PC-9 (cell line): ENCODE measurements at places on chromosomes 3 and 15. TPM values are rescaled to one million over a fixed set of nuclear protein-coding genes. Genes with fewer than 3 reads are reported as not detected.

The MST1R gene
- total RNA-seq: 84.3 and 98.3 TPM in 2 replicates

- DNase-seq: peak; percentile 32
Observed at GRCh38 chr3:159757341-159758060, 231.1 kb upstream of the IL12A start.

GRCh38 chr3:197019535-197019934 lies 10.1 kb downstream of the MELTF start:
- no peak for DNase-seq

The RNU6-1 gene
- not detected in 2 replicates for total RNA-seq

The TKT gene
- total RNA-seq: 1,726 and 2,016 TPM in 2 replicates

DNA sequence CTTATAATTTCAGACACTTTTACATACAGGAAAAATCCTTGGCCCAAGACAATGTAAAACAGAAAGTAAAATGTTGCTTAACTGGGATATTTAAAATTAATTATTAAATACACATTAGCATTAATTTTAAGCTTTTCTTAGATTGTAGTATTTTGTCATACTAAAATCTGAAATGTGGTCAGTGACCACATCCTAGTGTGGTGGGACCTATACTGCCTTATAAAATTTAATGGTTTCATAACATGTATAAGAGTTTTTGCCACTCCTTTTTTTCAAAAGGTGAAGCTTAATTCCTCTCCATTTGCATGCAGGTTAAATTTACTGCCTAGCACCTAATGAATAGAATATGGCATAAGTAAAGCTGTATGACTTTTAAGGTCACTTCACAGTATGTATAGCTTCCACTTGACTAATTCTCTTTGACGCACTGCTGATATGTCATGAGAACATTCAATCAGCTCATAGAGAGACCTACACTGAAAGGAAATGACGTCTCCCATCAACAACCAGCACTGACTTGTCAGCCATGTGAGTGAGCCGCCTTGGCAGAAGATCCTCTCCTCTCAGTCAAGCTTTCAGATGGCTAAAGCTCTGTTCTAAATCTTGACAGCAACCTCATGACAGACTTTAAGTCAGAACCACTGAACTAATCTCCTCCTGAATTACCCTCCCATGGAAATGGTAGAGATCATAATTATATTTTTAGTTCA lies 847.8 kb downstream of the SI start:
- no peak for DNase-seq

The CNOT10 gene
- total RNA-seq: 25.5 and 43.7 TPM in 2 replicates

- DNase-seq: peak; percentile 56
Observed at GRCh38 chr3:160027541-160028195, 39.0 kb downstream of the IL12A start.

- DNase-seq: no peak
Observed at GRCh38 chr3:83734656-83735055, 1224.1 kb upstream of the CADM2 start.

DNA sequence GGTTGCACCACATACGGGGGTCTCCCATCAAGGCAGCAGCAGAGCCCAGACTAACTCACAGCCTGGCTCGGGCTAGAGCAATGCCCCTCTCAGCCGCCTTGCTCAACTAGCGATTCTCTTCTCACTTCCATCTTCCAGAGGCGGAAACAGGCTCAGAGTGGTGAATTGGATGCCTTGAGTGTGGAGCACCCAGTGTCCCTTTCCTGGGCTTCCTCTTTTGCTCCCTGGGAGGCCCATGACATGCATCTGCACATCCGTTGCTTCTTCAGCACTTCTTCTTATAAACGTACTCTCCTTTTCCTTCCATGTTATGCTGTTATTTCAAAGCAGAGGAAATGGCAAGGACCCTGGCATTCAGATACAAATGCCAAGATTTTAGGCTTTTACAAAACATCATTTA lies 2.1 kb upstream of the IQSEC1 start:
- DNase-seq: no peak

DNA sequence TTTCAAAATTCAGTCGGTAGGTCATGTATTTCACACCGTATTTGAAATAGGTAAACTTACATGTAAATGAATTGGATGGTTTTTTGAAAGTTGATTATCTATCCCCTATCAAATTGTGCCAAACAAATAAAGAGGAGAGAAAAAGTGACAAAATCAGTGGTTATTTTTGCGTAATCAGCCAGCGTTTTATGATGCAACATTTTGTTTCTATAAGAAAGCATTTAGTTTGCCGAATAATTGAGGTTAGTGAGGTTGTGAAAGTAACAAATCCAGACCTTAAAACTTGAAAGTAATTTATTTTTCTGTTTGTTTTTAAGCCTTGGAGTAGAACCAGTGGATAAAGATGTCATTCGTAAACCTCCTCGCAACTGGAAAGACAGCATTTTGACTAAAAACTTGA lies 29.3 kb downstream of the ASTE1 start:
- no peak for DNase-seq

DNA sequence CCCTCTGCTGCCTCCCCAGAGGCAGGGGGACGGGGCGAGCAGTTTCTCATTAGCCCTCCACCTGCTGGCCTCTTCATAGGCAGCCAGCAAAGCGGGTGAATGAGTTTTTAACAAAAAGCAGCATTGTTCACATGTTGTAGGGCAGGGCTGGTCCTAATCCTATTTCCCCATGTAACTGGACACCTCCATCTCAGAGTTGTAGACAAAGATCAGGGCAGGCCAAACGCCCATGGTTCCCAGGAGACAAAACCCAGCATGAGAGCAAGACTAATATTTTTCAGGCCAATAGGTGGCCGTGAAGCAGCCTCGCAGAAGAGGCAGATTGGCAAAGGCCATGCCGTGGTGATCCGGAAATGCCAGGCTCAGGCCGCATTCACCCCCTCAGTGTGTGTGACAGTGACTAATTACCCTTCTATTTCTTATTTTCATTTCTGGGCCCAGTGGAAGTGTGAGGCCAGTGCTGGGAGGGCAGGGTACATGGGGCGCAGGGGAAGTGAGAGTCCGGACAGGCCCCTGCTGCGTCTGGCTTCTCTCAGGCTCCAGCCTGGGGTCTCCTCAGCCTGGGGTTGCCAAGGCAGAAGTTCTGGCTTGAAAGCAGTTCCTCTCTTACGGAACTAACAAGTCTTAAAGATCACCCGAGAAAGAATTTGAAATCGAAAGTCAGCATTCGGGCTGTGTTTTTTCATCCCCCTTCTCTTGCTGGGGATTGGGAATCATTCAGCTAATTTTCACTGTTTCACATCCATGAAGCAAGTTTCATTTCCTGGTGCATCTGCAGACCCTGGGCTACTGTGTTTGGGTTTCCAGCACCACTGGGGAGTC lies 64.8 kb downstream of the BOC start:
- DNase-seq: peak; percentile 82

The MAP1A gene
- 1.5 and 2.1 TPM in 2 replicates for total RNA-seq

DNA sequence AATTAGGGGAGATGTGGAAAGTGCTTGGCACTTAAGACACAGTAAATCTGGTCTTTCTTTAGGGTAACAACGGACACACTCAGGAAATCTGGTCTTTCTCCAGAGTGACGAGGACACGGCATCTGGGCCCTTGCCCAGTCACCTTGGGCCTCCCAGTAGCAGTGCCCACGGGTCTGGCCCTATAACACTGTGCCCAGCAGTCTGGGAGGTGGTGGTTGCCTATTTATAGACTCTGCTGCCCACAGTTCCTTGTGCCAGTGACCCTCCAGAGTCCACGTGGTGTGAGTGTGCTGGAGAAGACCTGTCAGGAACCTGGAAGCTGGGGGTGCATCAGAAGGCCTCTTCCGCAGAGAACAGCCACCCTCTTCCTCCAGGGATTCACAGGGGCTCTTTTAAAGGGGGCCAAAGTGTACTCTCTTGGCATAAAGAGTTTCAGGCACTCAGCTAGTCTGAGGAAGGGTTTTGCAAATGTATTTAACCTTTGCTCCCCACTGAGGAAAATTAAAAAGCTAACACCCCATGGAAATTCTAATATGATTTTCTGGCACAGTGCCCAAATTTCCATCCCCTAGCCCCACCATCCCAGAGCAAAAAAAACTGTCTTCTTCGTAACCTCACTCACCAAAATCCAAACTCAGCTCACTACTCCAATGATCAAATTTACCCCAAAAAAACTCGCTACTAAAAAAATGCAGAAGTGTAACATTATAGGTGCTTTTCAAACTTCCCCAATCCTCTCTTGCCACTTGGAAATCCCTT lies 15.4 kb downstream of the WNT5A start:
- no peak for DNase-seq

The OSBPL10 gene
- total RNA-seq: 42.0 and 56.9 TPM in 2 replicates

DNA sequence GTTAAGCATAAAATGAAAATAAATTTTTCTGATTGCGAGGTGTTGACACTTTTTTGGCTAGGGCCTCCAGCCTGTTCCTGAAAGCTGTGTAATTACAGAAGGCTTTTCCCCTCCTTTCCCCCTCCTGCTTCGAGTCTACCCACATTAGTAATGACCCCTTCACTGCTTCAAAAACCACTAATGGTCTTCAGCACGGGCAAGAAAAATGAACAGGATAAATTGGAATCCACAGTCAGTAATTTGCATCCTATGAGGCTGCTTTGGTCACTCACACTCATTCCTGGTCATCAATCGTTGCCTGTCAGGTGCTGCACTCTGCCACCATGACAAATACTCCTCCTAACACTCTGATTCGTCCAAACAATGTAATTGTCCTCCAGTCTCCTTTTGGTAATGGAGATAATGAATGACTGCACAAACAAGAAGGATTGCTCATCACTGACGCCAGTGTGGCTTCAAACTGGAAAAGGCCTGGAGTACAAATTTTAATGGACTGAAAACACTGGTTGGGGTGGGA lies 148.6 kb downstream of the MEIS2 start:
- no peak for DNase-seq

DNA sequence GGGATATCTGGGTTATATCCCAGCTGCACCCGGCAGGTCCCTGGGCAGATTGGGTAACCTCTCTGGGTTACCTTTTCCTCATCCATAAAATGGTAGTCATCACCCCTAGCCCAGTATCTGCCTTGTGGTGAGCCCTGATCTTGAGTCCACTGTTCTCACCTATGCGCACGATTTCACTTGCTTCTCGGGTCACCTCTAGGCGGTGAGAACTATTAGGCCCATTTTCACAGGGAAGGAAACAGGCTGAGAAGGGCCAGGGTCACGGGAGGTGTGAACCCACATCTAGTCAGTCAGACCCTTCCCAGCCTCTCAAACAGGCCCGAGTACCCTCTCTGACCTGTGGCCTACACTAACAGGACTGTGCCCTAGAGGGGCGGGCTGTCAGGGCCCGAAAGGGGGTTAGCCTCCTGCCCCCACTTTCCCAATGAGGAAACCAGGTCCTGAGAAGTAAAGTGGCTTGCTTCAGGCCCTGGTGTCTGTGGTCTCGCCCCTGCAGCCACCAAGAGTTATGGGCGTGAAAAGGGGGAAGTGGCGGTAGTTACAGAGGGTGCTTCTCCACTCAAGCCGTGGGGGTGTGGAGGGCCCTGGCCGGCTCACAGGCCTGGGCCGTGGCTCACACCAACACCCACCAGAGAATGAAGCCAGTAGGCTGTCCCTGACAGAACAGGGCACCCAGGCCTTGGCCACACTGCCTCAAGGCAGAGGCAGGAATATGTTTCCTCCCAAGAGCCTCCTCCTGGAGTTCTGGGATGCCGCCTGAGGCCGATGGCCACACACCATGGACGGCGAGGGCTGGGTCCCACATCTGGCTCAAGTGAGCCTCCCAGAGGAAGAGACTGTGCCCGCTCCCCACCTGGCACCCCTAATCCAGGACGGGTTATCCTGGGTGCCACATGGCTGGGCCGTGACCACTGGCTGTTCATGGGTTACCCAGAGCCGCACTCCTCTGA lies 19.5 kb downstream of the PSTPIP1 start:
- DNase-seq: no peak

- peak; percentile 82 for DNase-seq
Observed at GRCh38 chr15:29920515-29920914, 98.2 kb upstream of the TJP1 start.

DNA sequence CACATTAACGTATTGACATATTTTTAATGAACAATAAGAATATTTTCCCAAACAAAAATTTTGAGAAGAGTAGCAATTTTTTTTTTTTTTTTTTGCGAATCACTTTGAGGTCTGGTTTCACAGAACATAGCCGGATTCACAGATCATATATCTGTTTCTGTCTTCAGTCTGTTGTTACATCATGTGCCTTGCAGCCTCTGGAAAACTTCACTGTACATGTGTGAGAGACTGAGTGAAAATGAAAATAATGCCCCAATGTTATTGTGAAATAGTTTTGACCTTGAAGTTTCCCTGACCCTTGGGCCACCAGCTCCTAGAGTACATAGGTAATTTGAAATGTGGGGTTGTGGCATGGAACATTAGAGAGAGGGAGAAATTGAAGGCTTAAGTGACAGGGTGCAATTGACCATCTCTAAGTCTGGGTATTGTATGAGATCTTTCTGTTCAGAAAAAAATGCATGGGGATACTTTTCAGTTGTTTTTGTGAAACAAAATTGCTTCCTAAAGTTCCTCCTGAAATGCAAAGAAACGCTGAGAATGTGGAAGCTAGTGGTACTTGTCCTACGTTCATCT lies 14.0 kb downstream of the ITPR1 start:
- DNase-seq: no peak

The STAC gene
- 14.7 and 17.6 TPM in 2 replicates for total RNA-seq
